T47D (cell line): ENCODE measurements at places on chromosomes 12 and 14.

DNA sequence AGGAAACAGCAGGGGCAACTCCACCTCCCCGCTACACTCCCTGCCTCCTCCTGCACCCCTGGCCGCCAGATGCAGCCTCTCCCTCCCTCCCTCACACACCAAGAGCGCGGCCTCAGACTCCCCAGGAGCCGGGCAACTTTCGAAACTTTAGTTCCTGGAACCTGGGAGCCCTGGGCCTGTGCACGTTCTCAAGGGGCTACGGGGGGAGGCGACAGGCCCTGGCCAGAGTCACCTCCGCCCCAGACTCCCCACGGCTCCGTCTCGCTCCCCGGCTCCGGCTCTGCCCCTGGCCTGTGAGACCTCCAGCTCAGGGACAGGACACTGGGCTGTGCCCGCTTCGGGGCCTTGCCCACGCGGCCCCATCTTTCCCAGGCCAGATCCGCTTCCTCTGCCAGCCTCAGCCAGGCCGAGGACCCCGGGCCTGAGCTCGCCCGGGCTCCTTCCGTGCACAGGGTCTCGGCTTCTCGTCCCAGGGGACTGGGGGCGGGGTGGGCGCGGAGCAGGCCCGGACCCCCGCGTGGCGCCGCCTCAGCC is 5.5 kb downstream of the AMN start:
- no peak for DNase-seq

- DNase-seq = no peak
Observed at GRCh38 chr14:34502001-34502400, 37.5 kb downstream of the EAPP start.

- DNase-seq = no peak
Observed at GRCh38 chr12:28539691-28540323, 349.6 kb downstream of the CCDC91 start.

DNA sequence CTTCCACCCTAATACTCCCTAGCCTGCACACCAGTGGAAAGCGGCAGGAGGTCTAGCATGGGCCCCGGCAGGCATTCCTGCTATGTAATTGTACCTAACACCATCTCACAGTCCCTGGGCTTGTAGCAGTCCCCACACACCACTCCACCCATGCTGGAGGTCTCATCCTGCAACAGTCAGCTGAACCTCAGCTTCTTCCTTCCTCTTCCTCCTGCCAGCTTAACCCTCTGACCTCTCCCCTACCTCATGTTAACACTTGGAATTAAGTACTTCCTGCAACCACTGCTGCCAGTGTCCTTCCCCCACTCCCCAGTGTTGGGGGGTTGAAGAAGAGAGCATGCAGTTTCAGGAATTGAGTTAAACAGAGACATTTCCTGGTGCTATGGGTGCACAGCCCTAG is 7.6 kb downstream of the ADCY4 start:
- DNase-seq = no peak

- DNase-seq = no peak
Observed at GRCh38 chr12:33349791-33350190, 89.8 kb downstream of the SYT10 start.

GRCh38 chr12:1217191-1217949 is 226.3 kb downstream of the ERC1 start:
- peak; percentile 2 for DNase-seq

GRCh38 chr14:33207467-33208017 is 268.9 kb downstream of the NPAS3 start:
- no peak for DNase-seq

DNA sequence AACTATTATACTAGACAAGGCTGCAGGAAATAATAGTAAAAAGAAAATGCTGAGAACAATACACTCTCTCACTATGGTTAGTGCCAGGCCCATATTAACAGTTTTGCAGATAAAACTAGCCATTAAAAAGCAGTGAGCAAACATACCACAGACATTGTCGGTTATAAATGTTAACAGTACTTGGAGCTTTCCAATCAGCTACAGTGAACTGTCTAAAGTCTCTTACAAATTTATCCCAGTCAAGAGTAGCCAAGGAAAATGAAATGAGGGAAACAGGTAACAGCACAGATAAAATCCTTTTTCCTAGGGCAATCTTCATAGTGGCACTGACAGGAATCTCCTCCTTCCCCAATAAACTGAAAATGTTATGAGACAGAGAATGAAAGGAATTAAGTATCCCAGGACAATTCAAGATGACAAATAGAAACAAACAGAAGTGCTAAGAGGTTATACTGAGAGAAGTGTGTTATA is 30.8 kb downstream of the PAWR start:
- peak; percentile 46 for DNase-seq

DNA sequence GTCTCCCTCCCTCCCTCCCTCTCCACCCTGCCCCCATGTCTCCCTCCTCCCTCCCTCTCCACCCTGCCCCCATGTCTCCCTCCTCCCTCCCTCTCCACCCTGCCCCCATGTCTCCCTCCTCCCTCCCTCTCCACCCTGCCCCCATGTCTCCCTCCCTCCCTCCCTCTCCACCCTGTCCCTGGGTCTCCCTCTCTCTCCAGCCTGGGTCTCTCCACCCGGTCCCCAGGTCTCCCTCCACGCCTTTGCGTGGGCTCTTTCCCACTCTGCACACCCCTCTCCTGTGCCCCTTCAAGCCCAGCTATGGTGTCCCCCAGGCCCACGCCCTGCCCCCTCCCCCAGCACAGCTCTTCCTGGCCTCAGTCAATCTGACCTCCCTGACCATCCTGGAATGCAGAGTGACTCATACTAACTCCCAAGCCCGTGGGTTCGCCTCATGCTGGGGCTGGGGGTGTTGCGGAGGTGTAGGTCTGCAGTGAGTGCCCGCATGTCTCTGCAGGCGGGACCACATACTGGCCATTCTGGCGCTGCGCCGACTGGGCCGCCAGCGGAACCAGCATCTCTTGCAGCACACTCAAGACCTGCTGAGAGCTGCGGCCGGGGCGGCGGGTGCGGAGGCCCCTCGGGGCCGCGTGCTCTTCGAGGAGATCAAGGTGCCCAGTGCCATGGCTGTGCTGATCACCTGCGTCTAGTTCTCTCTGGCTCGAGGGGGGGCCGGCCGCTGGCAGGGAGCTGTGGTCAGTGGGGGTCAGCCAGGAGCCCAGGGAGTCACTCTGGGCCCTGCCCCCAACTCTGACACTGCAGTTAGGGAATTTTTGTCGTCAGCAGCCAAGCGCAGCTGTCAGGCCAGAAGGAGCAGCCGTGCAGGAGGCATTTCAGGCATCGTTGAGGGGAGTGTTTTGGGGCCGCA is 13.5 kb upstream of the TNFAIP2 start:
- DNase-seq = peak; percentile 69

- no peak for DNase-seq
Observed at GRCh38 chr12:21690704-21691368, 33.2 kb upstream of the LDHB start.

DNA sequence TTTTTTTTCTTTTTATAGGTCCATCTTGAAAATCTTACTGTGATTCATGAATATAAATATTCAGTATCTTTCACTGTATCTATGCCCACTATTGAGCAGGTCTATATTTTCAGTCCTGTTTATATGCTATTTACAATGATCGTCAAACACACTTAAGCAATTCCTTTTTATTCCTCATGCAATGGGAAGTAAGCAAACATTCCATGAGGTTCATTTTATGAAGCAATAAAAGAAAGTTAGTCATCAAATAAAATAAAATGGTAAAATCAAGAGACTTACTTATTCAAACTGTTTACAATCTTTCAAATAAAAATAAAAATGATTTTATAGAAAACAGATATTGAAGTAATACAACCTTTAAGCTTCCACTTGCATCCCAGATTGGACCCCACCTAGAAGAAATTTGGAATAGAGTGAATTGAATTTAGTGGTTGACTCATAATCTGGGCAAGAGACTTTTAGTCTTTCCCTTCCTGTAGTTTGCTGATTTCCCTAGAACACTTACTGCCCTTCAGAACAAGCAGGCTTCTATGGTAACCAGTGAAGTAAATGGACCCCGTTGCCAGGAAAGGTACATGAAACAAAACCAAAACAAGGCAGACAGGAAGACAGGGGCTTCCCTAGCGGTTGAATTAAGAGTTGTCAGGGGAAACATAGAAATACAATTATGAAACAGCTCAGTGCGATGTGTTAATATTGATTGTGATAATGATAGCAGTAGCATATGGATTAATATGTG is 241.0 kb upstream of the ATP2B1 start:
- no peak for DNase-seq

GRCh38 chr14:36976571-36977023 is 195.8 kb downstream of the SLC25A21 start:
- DNase-seq = no peak

- DNase-seq = no peak
Observed at GRCh38 chr12:1523046-1523445, 71.3 kb downstream of the FBXL14 start.

- DNase-seq = no peak
Observed at GRCh38 chr14:94768521-94769390, 1.2 kb downstream of the GSC start.

DNA sequence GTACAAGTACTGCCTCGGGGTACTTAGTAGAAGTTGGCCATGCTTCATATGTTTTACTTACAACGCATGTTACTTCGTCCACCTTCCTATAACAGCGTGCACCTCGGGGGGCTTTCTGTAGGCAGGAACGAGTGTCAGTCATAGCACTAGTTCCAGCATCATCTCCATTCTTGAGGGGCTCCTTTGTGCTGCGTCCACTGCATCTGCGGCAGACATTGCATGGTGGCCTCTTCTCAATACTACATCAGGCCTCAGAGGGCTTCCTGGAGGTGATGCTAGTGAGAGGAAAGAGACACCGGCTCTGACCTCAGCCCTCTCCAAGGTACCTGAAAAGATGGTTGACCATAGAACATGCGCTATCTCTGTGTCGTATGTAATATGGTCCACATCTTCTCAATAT is 121.2 kb upstream of the RTL1 start:
- DNase-seq = no peak

DNA sequence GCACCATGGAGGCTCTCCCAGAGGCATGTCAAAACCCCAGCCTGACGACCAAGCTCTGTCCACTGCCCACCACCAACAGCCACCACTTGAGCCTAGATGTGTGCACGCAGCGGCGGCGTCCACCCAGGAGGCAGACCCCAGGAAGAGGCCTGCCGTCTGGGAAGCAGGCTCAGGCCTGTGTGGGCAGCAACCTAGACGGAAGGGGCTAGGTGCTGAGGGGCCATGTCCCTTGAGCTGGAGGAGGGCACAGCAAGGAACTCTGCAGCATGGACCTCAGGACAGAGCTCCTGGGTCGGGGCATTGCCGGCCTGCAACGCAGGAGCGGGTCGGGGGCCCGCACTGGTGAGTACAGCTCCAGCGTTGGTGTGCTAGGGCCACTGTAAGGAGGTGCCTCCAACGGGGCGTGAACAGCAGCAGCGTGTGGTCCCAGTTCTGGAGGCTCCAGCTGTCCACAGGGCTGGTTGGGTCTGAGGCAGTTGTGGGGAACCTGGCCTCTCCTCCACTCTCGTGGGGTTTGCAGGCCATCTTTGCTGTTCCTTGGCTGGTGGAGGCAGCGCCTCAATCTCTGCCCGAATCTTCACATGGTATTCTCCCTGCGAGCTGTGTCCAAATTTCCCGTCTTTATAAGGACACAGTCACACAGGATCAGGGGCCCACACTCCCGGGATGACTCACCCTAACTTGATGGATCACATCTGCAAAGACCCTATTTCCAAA is 20.5 kb downstream of the ZBTB42 start:
- DNase-seq = no peak

- no peak for DNase-seq
Observed at GRCh38 chr12:104748356-104748755, 209.7 kb downstream of the SLC41A2 start.

DNA sequence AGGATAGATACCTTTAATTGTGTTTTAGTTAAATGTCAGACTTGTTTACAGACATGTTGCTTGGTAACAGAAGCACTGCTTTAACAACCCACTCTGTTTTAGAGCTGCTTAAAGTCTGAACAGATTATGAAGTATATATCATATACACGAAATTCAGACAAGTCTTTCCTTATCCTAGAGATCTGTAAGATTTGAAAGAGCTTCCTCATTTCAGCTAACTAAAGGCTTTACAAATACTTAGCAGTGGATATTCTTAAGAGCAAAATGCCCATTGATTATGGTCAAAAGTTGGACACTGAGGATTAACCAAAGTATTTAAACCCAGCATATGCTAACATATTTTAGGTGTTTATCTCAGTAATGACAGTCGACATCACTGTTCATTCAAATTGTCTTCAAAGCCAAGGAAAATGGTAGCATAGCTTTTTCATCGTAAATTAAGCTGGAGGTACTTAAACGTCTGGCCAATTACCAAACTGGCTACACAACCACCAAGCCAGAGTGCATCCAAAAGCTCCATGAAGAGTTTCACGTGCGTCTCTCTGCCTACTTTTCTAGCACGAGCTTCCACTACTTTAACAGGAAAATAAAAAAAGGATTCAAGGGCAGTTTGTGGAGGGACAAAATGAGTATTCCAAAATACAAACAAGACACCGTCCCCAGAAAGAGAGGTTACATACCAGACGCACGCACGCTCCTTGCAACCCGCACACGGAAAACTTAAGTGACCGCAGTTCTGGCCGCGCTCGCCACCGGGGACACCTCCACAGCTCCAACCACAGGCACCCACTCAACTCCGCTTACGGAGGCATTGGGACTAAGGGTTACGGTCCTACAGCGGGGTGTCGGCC is 565 bp downstream of the CEP83 start:
- DNase-seq = peak; percentile 21

- DNase-seq = no peak
Observed at GRCh38 chr12:102167821-102168604, 29.6 kb downstream of the PMCH start.

GRCh38 chr12:52439845-52440244 is 5.7 kb upstream of the KRT75 start:
- no peak for DNase-seq

GRCh38 chr12:94185801-94186200 is 37.4 kb downstream of the PLXNC1 start:
- DNase-seq = no peak

- peak; percentile 53 for DNase-seq
Observed at GRCh38 chr14:105271224-105271890, 23.0 kb downstream of the BTBD6 start.

GRCh38 chr14:81273961-81274575 is 53.3 kb upstream of the GTF2A1 start:
- DNase-seq = peak; percentile 33

DNA sequence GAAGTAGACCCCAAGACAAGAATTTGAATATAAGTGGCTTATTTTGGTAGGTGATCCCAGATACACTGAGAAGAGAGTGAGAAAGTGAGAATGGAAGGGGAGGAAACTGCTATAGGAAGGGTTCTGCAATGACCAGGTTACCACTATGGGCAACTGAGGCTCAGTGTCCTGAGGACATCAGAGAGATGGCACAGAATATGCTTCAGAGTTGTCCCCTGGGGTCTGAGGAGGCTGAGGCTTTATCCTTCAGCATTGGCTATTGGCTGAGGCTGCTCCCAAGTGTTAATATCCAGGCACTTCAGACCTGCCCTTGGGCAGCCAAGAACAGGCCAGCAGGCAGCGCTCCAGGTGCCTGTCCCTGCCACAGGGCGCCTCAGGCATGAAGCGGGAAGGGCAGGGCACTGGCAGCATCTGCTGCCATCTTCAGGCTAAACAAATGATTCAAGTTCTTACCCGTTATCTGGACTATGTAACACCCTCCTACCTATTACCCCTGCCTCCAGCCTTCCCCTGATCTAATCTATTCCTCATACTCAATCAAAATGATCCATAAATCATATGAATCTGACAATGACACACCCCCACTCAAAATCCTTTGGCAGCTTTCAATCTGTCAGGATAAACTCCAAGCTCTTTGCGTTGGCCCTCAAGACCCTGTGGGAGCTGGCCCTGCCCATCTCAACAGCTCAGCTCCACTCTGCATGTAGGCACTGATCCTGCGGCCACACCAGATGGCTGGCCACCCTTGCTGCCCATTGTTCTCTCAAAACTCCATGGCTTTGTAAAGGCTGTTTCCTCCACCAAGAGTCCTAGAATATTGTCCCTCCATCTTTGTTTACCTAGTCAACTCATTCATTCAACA is 42.4 kb downstream of the CKAP4 start:
- no peak for DNase-seq
